CD4-positive, alpha-beta T cell treated with Interleukin-21 for 1 hour (primary cell): ENCODE measurements at places on chromosomes 16 and 17.

DNA sequence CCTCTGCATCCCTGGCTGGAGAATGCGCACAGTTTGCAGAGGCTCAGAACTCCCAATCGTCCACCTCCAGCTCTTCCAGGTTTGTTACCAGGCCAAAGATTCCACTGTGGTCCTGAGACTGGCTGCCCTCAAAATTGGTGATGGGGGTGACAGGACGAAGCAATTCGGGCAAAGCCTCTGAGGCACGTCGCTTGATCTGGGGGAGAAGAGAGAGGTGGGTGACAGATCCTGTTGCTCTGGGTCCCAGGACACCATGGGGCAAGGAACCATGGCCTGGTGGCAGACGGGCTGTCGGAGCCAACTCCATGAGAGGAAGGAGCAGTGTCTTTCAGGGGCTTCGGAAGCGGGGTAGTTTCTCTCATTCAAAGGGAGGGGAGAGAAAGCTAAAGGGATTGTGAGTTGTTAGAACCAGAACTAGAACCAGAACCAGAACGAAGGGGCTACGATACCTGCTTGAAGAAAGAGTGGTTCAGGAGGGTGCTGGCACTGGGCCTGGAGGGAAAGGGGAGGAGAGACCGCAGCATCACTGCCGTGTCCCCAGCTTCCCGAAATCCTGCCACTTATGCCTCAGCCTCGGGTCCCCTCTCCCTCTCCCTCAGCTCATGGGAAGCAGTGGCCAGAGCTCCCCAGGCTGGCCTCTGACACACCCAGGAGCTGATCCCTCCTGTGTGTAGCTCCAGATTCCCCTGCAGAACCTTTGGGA lies 3.8 kb upstream of the LIMD2 start:
- DNase-seq, result no peak

GRCh38 chr17:14616528-14616927 lies 315.6 kb downstream of the HS3ST3B1 start:
- no peak for DNase-seq

- DNase-seq, result no peak
Observed at GRCh38 chr17:78267253-78268073, 36.0 kb downstream of the TMEM235 start.

DNA sequence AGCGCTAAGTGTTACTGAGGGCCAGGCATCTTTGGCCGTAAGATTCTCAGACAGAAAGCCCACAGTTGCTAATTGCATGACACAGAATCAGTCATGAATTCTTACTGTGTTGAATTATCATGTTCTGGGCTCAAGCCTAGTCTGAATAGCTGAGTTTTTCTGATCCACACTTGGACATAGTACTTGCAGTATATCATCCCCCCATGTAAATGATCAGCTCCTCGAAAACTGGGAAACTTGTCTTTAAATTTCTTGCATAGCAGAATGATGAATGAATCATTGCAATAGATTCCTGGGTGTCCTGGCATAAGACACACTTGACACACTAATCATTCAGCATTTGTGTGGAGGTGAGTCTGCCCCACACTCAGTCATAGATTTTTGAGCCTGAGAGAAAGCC lies 2.2 kb downstream of the MLYCD start:
- DNase-seq, result no peak

GRCh38 chr16:70702624-70703023 lies 16.8 kb upstream of the MTSS2 start:
- DNase-seq, result no peak

GRCh38 chr17:19238167-19238505 lies 970 bp downstream of the EPN2 start:
- DNase-seq, result peak; percentile 2

DNA sequence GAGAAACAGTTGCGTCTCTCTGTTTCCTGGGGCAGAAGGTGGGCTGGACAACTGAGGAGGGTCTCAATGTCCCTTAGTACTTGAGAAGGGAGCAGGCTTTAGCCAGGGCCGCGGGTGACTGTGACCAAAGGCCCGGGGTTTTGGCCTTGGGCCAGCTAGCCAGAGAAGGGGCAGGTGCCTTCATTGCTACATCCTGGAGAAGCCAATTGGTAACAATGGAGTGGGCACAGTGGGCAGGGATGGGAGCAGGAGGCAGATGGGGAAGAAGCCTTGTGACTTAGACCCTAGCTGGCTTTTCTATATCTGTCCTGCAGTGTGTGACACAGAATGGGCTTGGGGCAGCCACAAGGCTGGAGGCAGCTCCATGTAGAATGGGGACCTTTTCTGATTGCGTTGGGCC lies 46.0 kb downstream of the CLEC16A start:
- no peak for DNase-seq

DNA sequence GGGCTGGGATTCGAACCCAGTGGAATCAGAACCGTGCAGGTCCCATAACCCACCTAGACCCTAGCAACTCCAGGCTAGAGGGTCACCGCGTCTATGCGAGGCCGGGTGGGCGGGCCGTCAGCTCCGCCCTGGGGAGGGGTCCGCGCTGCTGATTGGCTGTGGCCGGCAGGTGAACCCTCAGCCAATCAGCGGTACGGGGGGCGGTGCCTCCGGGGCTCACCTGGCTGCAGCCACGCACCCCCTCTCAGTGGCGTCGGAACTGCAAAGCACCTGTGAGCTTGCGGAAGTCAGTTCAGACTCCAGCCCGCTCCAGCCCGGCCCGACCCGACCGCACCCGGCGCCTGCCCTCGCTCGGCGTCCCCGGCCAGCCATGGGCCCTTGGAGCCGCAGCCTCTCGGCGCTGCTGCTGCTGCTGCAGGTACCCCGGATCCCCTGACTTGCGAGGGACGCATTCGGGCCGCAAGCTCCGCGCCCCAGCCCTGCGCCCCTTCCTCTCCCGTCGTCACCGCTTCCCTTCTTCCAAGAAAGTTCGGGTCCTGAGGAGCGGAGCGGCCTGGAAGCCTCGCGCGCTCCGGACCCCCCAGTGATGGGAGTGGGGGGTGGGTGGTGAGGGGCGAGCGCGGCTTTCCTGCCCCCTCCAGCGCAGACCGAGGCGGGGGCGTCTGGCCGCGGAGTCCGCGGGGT lies at the start of gene CDH1:
CDH1 (plus strand) TSS at position 247 of the 684 bp plus-strand sequence; CDS start at position 371, 124 bp downstream.
- DNase-seq, result peak; percentile 39

DNA sequence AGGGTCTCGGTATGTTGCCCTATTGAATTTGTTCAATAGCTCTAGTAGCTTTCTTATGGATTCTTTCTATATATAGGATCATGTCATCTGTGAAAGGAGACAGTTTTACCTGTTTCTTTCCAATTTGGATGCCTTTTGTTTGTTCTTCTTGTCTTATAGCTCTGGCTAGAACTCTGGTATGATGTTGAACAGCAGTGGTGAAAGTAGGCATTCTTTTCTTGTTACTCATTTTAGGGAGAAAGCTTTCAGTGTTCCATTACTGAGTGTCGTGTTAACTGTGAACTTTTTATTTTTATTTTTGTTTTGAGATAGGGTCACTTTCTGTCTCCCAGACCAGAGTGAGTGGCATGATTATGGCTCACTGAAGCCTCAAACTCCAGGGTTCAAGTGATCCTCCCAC lies 21.2 kb downstream of the EFCAB5 start:
- DNase-seq, result no peak

DNA sequence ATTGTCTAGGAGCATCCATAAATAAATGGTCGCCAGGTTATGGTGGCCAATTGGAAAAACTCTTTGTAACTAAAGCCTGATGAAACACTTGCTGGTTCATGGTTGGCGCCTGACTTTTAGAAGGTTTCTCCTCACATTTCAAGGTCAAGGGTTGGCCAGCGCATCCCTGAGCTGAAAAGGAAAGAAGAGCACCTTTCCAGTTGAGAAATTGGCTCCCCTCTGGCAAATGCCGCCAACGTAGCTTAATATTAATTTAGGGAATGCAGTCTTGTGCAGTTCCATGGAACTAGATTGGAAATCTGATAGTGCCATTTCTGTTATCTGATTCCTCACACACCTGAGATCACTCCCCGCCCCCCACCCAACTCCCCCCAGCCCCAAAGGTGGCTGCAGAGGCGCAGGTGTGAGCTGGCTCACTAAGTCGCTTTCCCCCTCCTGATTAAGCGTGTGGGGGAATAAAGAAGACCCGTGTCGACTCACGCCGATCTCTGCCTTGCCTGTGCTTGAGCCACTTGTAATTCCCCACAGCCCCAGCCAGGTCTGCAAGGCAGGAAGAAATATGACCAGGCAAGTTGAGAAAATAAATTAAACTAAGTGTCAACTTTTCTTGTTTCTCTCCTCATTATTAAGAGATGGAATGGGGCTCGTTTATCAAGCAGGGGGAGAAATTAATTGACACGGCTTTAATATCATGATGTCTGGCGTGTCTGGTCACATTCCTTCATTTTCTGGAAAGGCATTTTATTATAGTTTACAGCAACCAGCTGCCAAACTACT lies 157.7 kb downstream of the CCDC182 start:
- no peak for DNase-seq

DNA sequence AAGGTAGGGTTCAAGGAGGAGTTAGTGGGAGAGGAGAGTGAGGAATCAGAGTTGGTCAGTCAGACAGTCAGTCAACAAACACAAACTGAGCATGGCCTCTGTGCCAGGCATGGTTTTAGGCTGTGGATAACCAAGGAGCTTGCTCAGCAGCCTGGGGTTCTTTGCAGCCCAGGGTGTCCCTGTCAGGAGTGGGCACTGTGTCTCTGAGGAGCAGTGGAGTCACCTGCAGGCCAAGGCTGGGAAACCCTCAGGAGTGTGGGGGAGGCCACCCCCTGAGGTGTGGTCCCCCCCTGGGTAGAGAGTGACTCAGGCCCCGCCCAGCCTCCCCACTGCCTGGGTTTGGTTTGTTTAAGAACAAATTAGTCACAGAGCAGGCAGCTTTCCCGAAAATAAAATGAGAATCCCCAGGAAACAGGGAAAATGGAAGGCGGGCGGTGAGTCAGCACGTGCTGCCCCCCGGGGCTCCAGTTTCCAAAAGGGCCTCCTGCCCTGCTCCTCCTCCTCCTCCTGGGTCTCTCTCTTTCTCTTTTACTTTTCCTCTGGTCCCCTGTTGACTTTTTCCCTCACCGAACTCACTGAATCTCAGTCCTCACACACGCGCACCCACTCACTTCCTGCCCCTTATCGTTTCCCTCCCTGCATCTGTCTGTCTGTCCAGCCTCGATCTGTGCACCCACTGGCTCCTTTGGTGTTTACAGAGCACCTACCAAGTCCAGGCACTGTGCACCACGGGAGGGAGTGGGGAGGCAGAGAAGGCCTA lies 44.3 kb downstream of the SOCS3 start:
- DNase-seq, result peak; percentile 33

- no peak for DNase-seq
Observed at GRCh38 chr16:81447383-81448101, 2.9 kb downstream of the CMIP start.

DNA sequence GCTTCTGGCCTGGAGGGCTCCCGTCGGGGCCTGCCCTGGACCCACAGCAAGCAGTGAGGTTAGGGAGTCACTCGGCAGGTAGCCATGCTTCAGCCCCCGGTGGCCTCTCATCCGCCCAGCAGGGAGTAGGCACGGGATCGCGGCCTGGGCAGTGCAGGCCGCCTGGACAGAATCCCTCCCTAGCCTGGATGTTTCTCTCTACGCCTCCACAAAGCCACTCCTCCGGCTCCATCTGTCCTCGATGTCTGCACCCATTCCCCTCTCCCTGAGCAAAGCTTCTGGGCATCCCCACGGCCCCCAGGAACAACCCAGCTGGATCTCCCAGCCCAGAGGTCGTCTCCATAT lies 145.2 kb downstream of the RBFOX3 start:
- no peak for DNase-seq

DNA sequence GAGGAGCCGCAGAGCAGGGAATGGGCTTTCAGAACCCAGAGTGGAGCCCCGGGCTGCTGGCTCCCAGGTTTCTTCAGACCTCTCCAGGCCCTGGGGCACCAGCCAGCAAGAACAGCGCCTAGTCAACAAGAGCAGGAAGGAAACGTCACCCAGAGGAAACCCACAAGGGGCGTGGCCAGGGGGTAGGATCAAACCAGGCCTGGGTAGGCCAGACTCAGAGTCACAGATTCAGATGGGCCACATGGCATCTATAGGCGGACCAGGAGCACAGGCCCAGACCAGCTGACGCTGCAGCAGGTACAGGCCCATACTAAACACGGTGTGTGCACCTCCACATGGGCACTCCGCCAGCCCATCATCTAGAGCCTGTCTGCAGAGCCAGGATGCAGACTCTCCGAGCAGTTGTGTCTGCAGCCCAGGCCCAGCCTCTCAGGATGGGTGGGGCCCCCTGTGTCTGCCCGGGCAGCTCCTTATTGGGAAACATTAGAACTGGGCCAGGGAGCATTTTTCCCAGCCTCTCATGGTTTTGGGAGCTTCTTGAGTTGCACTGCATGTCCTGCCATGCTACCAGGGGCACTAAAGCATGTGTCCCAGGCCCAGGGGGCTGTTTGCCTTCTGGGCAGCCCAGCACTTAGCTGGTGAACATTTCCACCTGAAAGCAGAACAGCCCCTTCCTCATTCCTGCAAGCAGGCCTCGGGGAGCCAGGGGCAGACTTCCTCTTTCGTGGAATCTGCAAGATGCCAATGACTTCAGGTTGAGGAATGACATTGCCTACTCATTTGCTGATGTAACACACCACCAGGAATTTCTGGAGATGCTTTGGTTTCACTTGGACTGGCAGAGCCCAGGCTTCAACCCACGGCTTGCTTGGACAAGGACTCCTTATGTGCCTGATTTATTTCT lies at the start of gene NLRP1:
NLRP1 (minus strand) TSS at position 127 of the 904 bp plus-strand sequence. CDS start 552 bp downstream, outside the sequence.
- DNase-seq, result peak; percentile 95

DNA sequence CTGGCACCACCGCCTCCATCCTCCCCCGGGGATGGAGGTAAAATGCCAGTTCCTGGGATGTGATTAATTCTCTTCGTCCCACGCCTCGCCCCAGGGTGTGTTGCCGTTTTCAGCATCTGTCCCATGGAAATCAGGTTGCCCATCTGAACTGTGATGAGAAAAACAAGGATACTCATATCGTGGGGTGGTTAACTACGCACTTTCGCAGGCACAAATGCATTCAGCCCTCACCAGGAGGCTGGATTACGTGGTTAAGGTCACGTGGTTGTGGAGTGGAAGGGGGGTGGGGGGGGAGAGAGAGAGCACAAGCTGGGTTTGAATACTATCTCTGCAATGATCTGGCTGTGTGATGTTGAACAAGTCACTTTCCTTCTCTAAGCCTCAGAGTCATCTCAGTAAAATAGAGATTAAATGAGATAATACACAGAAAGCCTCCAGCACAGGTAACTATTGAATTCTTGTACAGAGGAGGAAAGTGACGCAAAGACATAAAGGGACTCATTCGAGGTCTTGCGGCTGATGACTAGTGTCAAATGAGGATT lies 74.7 kb downstream of the BMERB1 start:
- DNase-seq, result peak; percentile 28

DNA sequence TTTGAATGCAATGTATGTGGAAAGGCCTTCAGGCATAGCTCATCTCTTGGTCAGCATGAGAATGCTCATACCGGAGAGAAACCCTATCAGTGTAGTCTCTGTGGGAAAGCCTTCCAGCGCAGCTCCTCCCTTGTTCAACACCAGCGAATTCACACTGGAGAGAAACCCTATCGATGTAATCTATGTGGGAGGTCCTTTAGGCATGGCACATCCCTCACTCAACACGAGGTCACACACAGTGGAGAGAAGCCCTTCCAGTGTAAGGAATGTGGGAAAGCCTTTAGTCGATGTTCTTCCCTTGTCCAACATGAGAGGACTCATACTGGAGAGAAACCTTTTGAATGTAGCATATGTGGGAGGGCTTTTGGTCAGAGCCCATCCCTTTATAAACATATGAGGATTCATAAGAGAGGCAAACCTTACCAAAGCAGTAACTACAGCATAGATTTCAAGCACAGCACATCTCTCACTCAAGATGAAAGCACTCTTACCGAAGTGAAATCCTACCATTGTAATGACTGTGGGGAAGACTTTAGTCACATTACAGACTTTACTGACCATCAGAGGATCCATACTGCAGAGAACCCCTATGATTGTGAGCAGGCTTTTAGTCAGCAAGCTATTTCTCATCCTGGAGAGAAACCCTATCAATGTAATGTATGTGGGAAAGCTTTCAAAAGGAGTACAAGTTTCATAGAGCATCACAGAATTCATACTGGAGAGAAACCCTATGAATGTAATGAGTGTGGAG lies 24.7 kb downstream of the ZFP90 start:
- DNase-seq, result no peak
